ENCODE measurements at places on chromosomes 1 and 21. TPM values are rescaled to one million over a fixed set of nuclear protein-coding genes. Genes with fewer than 3 reads are reported as not detected.

PITHD1 gene
- total RNA-seq = 63.3 TPM

DNA sequence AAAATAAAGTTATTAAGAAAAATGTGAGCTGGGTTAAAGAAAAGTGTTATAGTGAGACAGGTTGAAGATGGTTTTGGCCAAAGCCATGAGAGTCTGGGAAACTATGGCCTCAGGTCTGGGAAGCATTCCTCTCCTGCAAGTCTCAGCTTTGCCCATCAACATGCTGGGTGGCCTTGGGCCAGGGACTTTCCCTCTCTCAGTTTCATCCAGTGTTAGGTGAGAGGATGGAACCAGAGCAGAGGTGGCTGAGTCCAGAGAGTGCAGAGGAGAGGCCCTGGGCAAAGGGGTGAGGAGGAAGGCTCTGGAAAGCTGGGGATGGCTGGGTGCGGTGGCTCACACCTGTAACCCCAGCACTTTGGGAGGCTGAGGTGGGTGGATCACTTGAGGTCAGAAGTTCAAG lies 10.5 kb downstream of the PADI2 start:
- no peaks in the 10 kb centered on the region for H3K36me3 ChIP-seq
- peaks cover 1% of the 10 kb centered on the region for H3K27me3 ChIP-seq
- H3K27ac ChIP-seq = no peak overlapping the region
- H3K4me1 ChIP-seq = no peaks in the 10 kb centered on the region
- no peak overlapping the region for H3K4me3 ChIP-seq

DNA sequence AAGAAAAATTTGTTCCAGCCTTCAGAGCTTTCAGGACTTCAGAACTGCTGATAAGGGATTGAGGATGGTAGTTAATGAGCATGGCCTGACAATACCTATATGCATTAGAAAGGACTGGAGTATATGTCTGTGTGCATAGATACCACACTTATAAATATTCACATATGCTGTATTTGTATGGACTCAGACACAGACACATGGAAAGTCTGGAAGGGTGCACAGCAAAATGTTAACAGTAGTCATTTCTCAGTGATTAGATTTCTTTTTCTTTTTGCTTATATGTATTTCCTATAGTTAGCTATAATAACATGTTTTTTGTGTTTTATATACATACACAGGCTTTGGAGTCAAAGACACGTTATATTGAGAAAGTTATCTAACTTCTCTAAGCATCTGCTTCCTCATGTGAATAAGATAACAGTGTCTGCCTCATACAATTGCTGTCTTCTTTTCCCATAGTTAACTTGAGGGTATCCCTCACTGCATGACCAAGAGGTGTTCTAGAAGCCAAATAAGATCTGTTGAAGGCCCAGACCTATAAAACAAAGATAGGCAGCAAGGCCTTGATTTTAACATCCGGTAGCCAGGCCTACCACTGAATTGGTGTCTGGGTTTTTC lies 31.3 kb downstream of the INPP5B start:
- H3K27me3 ChIP-seq = no peaks in the 10 kb centered on the region
- peaks cover 26% of the 10 kb centered on the region for H3K4me1 ChIP-seq
- no peak for DNase-seq
- H3K4me3 ChIP-seq = no peak overlapping the region
- no peak overlapping the region for H3K27ac ChIP-seq

GRCh38 chr1:113375878-113376277 lies 14.4 kb upstream of the MAGI3 start:
- H3K4me1 ChIP-seq = no peaks in the 10 kb centered on the region
- H3K27me3 ChIP-seq = peaks cover 15% of the 10 kb centered on the region
- no peak overlapping the region for H3K4me3 ChIP-seq
- no peaks in the 10 kb centered on the region for H3K36me3 ChIP-seq

DNA sequence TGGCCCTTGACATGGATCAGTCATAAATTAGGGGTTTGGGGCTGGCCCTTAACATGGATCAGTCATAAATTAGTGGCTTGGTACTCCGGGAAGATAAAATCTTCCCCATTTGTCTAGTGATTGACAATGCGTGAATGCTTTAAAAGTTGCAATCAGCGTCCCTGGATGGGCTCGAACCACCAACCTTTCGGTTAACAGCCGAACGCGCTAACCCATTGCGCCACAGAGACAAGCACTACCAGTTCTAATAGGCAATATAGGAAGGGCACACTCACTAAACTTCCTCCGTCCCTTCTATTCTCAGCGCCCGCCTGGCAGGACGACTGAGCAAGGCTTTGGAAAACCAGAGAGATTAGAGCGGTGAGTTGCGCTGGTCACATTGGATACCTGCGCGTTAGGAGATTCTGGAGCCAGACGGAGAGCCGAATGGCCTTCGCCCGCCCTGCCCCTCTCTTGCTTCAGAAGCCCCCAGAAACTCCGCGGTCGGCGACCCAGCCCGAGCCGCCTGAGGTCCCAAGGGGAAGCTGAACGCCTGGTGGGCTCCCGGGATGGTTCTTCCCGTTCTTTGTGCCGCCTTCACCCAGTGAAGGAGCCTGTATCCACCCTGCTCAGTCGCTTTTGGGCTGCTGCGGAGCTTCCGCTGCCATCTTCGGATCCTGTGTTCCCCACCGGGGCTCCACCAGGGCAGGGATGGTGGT lies 235.9 kb downstream of the FAM72C start:
- no peak overlapping the region for H3K27ac ChIP-seq
- H3K27me3 ChIP-seq = peaks cover 22% of the 10 kb centered on the region
- no peak overlapping the region for H3K4me3 ChIP-seq
- no peaks in the 10 kb centered on the region for H3K36me3 ChIP-seq
- DNase-seq = no peak

DNA sequence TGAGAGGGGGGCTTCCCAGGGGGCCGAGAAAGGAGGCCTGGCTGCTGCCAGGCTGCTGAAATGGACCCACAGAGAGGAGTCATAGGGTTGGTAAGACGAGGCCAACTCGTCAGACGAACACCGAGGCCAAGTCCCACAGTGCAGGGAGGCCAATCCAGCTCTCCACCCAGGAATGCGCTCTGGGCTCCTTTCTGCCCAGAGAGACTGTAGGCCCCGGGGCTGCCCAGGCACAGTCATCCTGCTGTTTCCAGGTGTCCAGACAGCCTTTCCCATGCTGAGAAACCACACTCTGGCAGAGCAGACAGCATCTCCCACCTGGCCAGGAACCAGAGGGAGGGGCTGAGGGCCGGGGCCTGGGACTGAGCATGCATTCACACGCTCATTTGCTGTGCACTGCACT lies 26.7 kb upstream of the RSPO1 start:
- H3K27ac ChIP-seq = no peak overlapping the region
- no peak overlapping the region for H3K4me3 ChIP-seq
- peaks cover 15% of the 10 kb centered on the region for H3K27me3 ChIP-seq
- H3K36me3 ChIP-seq = no peaks in the 10 kb centered on the region
- DNase-seq = no peak

DNA sequence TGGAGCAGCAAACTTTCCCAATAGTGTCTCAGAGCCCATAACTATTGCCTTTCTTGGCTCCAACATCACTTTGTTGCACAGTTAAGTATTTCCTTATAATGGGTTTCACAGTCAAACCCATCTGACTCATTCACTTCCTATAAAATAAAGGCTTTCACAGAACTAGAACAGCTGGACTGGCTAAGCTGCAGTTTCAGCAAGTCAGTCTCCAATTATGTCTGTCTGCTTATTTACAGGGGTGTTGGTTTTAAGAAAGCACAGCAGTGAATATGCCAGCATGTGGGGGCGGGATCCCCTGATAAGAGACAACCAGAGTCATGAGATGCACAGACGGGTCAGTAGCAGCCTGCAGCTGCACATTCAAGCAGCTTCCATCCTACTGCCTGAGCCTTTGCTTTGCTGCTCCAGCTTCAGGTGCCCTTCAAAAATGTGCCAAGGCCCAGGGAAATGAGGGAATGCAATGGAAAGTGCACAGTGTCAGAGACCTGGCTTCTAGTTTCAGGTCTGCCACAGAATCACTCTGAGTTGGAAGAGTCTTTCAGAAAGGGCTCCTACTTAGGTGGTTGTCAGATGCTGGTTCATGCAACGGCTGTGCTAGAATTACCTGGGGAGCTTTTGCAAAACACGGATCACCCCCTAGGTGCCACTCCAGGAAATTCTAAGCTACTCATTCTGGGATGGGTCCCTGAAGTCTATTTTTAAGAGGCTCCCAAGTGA lies 24.8 kb downstream of the RNF19B start:
- no peaks in the 10 kb centered on the region for H3K27me3 ChIP-seq
- peaks cover 82% of the 10 kb centered on the region for H3K36me3 ChIP-seq
- DNase-seq = no peak
- no peaks in the 10 kb centered on the region for H3K4me1 ChIP-seq
- no peak overlapping the region for H3K4me3 ChIP-seq

DNA sequence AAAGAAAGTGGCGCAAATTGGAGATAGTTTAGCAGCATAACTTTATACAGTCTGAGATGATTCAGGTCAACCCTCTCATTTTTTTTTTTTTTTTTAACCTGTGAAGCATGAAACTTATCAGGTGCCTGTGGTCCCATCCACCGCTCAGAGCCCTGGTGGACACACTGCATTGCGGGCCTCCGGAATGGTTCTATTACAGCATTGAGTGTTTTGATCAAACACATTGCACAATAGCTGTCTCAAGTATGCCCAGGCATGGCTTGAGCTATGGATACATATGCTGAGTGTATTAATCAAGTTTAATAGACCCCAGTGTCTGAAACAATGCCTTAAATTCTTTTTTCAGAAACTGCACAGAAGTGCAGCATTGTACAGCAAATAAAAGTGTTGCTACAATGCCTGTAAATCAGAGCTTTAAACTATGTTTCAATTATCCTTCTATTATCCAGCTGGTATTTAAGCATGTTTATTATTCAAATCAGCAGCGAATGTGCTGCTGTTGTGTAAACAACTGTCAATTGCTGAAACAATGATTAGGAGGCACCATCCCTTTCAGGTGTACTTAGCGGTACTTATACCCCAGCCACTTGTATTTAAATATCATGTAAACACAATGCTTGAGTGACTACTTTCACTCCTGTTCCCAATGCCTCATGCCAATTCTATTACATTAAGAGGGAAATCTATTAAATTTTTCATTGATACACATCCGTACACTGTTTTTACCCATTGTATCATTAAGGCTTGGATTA lies 456.6 kb downstream of the RPS6KC1 start:
- DNase-seq = no peak
- H3K27ac ChIP-seq = no peak overlapping the region
- no peaks in the 10 kb centered on the region for H3K4me1 ChIP-seq
- no peaks in the 10 kb centered on the region for H3K36me3 ChIP-seq
- no peak overlapping the region for H3K4me3 ChIP-seq
- peaks cover 3% of the 10 kb centered on the region for H3K27me3 ChIP-seq

Measured in activated B cell treated with CpG ODN at 0.5 μM for 24 hours (primary cell).